ENCODE measurements at places on chromosomes 3 and 15.

GRCh38 chr3:50674349-50675178 lies at the start of gene DOCK3:
Gene DOCK3 (plus strand): TSS chr3:50674927. CDS start chr3:50675264, 337 bp downstream.
- DNase-seq = peak; percentile 61

DNA sequence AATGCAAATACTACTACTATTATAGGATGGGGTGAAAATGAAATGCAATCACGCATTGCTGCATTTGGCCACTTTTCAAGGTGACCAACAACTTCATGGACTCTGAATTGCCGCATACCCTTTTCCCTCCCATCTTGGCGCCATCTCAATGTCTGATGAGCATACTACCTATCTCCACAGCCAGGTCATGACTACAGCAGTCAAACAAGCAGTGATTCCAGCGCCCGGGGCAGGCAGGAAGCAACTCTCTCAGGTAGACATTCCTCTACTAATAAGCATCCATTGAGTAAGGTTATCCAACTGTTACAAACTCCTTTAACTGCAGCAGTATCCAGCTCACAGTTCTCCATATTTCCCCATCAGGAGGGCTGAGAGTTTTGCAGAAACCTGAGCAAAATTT lies 155.4 kb downstream of the ADAMTS17 start:
- no peak for DNase-seq

DNA sequence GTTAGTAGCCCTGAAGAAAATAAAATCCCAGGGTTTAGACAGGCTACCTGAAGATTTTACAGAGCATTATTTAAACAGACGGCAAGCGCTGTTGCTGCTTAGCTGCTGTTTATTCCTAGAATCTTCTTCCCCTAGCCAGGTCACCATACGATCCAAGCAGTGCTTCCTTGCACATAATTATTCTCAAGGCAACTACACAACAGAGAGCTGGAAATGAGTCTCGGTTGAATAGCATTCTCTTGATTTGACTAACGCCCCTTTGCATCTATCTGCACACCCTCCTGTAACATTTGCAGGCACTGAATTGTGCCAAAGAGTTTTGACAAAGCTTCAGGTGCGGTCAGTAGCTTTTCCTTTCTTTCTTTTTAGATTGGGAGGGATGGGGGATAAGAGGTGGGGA lies 564.4 kb downstream of the TBL1XR1 start:
- DNase-seq = no peak

DNA sequence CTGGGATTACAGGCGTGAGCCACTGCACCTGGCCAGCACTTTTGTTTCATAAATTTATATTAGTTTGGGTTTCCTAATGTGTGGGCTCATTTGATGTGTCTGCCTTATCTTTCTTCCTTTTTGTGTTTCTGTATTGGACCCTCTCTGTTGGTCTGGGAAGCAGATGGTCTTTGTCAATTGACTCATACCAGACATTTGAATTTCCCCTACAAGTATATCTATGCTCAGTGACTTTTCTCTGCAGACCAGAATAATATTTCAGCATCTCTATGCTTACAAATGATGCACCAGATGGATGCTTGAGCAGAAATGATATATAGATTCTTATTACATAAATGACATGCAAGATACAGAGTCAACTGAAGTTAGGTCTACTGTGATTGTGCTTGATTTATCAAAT lies 329.9 kb upstream of the SLCO3A1 start:
- no peak for DNase-seq
